Hippocampal formation (tissue), 2 donors: ENCODE measurements at places on chromosomes 1 and 21.
A peak's percentile ranks its signal among the peaks of the same experiment; 100 is the strongest.

GRCh38 chr1:235262539-235262938, 65.4 kb downstream of the ARID4B start:
- DNase-seq, result no peak

- DNase-seq, result no peak
These were observed 12.3 kb downstream of the BCAR3 start for GRCh38 chr1:93669369-93669768.

GRCh38 chr1:1177452-1178206, 3.9 kb downstream of the TTLL10 start:
- no peak for DNase-seq

DNA sequence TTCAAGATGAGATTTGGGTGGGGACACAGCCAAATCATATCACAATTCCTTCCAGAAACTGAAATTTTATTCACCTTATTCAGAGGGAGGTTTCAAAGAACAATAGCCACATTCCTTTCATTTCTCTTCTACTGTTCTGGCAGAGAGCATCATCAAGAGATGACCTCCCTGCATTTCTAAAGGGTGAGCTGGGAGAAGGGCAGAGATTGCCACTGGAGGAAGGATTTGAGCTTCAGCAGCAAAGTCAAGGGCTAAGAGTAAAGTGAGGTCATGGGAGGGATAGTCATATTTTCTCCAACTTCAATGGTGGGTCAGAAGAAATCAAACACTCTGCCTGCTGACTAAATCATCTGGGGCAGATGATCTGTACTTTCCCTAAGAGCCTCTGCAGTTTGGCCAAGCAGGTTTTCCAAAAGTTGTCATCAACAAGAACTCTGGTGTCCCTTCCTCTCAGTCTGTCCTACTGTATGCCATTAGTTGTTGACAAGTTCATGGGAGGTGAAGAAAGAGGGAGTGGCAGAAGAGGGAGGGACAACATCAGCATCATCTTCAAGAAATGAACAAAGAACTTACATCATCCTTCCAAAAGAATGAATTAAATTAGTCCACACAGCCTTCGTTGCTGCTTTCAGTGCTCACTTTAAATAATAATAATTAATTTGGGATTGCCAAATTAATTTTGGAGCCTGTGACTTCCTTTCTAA, 298.3 kb downstream of the ASTN1 start:
- DNase-seq, result no peak

DNA sequence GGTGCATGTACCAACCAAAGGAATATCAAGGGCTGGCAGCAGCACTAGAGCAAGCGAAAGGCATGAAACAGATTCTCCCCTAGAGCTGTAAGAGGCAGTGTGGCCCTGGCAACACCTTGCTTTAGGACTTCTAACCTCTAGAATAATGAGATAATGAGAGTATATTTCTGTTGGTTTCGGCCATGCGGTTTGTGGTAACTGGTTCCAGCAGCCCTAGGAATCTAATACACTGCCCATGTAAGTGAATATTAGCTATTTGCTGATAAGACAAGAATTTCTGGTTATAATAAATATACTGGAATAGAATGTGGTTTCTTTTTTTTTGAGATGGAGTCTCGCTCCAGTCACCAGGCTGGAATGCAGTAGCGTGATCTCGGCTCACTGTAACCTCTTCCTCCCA, 199.4 kb downstream of the GABPA start:
- DNase-seq, result no peak

DNA sequence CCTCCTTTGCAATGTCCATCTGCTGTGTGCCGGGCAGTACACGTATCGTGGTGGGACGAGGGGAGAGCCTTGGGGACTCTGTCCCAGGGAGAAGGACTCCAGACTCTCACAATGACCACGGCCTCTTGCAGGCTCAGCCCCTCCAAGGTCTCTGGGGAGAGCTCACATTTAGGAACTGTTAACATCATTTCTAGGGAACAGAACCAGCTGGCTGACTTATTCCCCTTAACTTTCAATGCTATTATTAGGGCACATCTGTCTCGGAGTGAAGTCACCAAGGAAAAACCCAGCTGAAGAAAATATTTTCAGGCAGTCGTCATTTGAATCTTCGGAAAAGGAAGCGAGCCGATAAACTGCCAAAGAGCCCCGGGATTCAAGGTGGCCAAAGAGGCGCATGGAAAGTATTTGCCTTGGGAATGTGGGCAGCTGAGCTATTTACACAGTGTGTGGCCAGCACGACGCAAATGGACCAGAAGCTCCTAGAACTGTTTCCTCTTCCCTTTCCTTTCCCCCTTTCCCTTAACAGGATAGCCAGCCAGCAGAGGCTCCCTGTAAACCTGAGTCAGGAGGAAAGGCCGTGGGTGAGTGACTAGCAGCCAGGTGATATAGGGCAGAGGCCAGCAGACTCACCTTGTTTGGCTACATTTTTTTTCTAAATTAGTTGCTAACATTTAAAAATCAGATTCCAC, 74.5 kb downstream of the ITPKB start:
- DNase-seq, result no peak

GRCh38 chr1:110387048-110387754, 3.6 kb downstream of the SLC16A4 start:
- DNase-seq, result no peak

- DNase-seq, result no peak
These were observed 33.4 kb downstream of the PTGER3 start for GRCh38 chr1:71014178-71014579.

GRCh38 chr1:6701437-6702153, at the start of gene DNAJC11:
DNAJC11 (minus strand) TSS chr1:6701816; CDS start chr1:6701800, 16 bp downstream.
- DNase-seq, result peak; percentile 85
